ENCODE measurements at places on chromosomes 5 and 9. TPM values are rescaled to one million over a fixed set of nuclear protein-coding genes. Genes with fewer than 3 reads are reported as not detected.

The SAXO1 gene
- total RNA-seq, result 0.13 TPM

The FOXD4L6 gene
- not detected for total RNA-seq

The TAF11L10 gene
- total RNA-seq, result not detected

The TAF11L14 gene
- total RNA-seq, result not detected

The RICTOR gene
- total RNA-seq, result 44.0 TPM

The SPINK1 gene
- not detected for total RNA-seq

The EDIL3 gene
- 442 TPM for total RNA-seq

The DBH gene
- not detected for total RNA-seq

The WDR70 gene
- total RNA-seq, result 31.9 TPM

The FGF18 gene
- 2.7 TPM for total RNA-seq

The PCDHGC3 gene
- 122 TPM for total RNA-seq

The PLAA gene
- 35.0 TPM for total RNA-seq

The PCDHA6 gene
- 0.52 TPM for total RNA-seq

The IRX2 gene
- 0.97 TPM for total RNA-seq

The TICAM2 gene
- 19.7 TPM for total RNA-seq

The HTR4 gene
- 0.11 TPM for total RNA-seq

The SCGB3A2 gene
- total RNA-seq, result not detected

The LPAR1 gene
- 263 TPM for total RNA-seq

Data from articular chondrocyte of knee joint (primary cell).